ENCODE measurements at places on chromosomes 3 and 15.

- peak; percentile 15 for DNase-seq
Measured at GRCh38 chr15:64092864-64093626, 593 bp downstream of the CIAO2A start.

GRCh38 chr3:38353151-38353550 lies 6.6 kb downstream of the XYLB start:
- DNase-seq, result no peak

- no peak for DNase-seq
Measured at GRCh38 chr3:71528816-71529215, 54.7 kb downstream of the FOXP1 start.

DNA sequence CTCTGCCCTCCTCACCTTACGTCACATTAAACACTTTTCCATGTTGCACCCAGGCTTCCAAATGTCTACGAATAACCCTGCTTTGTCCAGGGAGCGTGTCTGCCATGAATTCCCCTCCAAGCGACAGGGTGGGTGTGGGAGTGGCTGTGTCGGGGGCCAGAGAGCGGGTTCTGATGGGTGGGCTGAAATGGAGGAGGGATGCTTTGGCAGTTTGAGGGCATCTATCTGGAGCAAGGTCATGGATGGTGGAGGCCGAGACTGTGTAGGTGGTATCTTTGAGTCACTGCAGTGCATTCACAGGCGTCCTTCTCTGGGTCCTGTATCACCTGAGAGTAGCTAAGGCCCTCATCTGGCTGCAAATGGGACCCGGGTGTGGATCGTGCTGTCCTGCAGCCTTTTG lies 36.6 kb downstream of the SMAD6 start:
- no peak for DNase-seq

DNA sequence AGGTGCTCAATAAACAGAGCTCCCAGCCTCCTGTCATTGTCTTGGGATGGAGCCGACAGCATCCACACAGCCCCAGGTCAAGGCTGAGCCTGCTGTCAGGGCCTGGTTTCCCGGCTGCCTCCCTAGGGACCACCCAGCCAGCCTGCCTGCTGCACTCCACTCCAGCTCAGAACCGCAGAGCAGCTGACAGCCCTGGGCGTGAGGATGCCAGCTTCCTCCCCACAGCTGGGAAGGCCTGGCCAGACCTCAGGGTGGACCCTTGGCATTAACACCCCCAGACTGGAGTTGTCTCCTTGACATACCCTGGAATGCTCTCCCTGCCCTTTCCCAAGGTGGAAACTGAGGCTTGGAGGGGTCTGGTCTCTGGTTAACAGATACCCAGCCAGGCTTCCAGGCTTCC lies 112.0 kb downstream of the WNT7A start:
- DNase-seq, result no peak

GRCh38 chr3:132542577-132542976 lies 54.5 kb upstream of the ACKR4 start:
- no peak for DNase-seq

DNA sequence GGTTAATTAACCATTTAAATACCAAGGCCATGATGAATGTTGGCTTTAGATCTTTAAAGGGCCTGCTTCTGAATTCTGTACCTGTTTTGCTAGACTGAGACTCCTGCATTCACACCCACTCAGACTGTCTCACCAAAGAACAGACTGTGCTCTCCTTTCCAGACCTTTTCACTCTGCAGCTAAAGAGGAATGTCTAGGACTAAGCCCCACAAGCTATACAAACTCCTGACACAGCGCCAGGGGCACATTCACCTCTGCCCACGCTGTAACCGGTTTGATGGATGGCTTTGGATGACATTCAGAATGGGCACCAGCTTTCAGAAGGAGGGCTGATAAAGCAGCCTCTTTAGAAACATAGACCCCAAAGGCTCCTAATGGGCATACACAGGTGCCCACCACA lies 200.1 kb downstream of the KCNMB2 start:
- DNase-seq, result no peak

- DNase-seq, result no peak
Measured at GRCh38 chr15:33236841-33237509, 42.5 kb upstream of the FMN1 start.

GRCh38 chr3:191343115-191343514 lies 12.8 kb upstream of the UTS2B start:
- DNase-seq, result no peak

DNA sequence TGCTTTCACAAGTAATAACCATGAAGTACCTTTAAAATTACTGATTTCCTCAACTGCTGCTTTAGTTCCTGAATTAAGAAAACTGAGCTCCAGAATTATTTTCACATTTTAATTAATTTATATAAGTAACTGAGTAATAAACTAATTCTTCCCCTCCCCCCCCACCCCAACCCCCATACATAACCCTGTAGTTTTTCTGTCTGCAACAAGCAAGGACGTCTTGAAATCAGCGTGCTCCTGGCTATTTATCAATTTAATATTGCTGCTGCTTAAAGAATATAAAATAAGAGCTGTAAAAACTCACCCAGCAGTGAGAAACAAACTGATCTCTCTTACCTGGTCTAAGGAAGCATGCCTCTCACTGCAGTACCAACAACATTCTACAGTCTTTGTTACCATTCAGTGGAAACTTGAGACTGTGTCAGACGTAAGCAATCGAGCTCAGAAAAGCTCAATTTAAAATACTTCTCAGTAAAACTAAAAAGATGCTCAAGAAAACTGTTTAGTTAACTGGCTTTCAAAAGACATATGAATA lies 121.0 kb downstream of the TFDP2 start:
- peak; percentile 33 for DNase-seq

GRCh38 chr3:39531665-39532064 lies 64.2 kb downstream of the MOBP start:
- no peak for DNase-seq

DNA sequence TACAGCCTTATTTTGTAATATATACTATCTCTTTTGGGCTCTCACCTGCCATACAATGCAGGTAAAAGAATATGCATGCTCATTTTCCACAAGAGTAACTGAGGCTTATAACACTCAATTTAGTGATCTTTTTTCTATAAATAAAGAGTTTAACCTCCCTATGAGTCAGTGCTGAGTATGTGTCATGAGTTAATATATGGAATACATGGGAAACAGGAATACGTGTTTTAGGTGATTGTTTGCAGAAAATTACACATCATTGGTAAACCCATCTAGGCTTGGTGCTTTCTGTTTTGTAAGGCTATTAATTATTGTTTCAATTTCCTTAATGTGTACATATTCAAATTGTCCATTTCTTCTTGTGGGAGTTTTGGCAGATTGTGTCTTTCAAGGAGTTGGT lies 411.3 kb downstream of the GRM7 start:
- DNase-seq, result no peak

DNA sequence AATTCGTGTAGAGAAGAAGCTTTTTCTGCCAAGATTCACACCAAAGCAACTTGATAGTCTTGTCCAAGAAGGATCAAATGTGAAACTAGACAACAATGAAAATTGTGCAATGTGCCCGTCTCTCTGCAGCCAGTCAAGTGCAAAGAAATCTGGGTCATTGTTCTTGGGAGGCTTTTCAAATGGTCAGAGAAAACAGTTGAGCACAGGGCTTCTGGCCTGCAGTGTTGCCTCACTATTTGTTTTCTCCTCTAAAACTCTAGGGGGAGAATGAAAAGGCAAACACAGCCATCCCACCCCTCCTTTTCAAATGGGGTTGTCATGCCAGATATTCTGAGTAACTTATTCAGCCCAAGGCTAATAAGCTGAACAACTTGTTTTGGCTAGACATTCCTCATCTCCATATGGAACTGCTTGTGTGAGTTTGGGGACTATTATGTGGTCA lies 417.6 kb upstream of the CDIN1 start:
- no peak for DNase-seq

- DNase-seq, result no peak
Measured at GRCh38 chr3:48711727-48712126, 5.3 kb downstream of the IP6K2 start.

DNA sequence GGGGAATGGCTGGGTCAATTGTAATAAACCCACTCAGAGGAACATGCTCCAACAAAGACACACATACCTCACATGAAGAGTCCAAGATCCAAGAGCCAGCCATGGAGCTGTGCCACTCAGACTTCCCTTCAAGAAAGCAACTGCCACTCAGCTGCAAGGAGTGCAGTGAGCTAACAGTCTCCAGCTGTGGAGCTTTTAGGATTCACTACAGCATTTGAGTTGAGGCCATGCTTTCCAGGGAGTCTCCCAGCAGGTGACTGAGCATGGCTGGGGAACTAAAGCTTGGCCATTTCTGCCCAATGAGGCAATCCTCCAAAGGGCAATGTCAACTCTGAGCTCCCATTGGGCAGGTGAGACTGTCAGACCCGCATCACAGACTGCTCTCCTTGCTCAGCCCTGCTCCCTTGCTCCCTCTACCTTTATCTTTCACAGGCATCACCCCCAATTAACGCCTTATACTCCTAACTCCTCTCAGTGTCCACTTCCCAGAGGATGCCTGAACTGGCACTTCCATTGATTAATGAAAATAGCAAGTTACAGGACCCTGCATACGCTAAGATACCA lies 165.3 kb upstream of the CTNNB1 start:
- no peak for DNase-seq

DNA sequence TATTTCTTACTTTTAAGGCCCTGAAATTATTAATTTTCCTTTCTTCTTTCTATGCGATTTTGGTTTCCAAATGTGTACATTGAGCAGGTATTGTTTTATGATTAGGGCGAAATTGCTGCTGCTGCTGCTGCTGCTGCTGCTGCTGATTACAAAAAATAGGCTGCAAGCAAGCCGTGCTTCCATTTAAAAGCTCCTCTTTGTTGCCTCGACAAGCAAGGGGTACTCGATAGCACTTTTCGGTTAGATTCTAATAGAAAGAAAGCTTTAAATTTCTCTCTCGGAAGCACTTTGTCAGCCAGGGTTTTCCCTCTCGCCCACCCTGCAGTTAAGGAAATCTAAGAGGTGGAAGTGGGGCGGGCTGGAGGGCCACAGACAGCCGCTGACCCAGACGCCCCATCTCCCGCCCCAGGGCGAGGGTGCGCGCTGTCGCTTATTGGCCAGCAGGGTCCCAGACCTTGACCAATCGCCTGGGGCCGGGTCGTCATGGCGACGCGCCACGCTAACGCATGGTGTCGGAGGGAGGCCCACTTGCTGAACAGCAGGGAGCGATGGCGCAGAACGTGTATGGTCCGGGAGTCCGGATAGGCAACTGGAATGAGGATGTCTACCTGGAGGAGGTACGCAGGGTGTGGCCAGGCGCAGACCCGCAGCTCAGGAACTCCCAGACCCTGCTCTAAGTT lies at the start of gene CFAP161:
TSS of gene CFAP161 (plus strand) at position 489 of the 680 bp plus-strand sequence. CDS start at position 549, 60 bp downstream.
- no peak for DNase-seq

DNA sequence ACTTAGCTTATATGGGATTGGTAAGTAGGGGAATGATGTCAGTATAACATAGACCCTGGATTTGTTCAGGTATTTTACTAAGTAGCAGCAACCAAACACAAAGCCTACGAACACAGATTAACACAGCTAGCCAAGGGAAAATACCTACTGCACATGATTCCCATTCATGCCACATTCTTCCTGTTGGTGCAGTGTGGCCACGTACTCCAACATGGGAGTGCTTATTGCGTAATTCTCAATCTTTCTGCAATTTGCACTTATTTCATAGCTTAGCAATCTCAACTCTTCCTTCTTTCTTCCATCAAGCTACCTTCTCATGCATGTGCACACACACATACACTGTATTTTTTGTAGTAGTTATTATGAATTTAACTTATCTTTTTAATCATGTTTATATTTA lies 186.8 kb downstream of the IL5RA start:
- no peak for DNase-seq

- DNase-seq, result no peak
Measured at GRCh38 chr3:16658004-16658924, 53.0 kb upstream of the DAZL start.

DNA sequence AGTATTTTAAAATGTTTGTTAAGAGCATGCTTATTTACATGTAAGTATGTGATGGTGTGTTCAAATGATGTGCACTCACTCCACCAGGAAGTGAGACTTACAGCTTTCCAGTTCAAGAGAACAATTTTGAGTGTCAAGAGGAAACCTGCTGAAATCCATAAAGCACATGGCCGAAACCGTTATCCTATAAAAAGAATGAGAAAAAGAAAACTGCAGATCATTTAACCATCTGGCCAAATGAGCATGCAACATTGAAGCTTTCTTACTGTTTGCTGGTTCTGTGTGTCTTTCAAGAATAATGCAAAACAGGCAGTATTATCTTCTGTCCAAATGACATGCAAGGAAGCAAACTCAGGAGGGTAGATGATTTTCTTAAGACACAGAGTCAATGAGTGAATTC lies 26.3 kb downstream of the GABRR3 start:
- DNase-seq, result no peak

Measured in H54 (cell line).